ENCODE measurements at places on chromosomes 7 and 10. TPM values are rescaled to one million over a fixed set of nuclear protein-coding genes. Genes with fewer than 3 reads are reported as not detected.

GLUD1 gene
- total RNA-seq = 94.1 TPM

ASAH2B gene
- 2.1 TPM for total RNA-seq

AKR1C8 gene
- not detected for total RNA-seq

BAMBI gene
- total RNA-seq = 17.0 TPM

MPP7 gene
- total RNA-seq = 20.1 TPM

C10orf105 gene
- total RNA-seq = not detected

ZNF727 gene
- not detected for total RNA-seq

- H3K27ac ChIP-seq = peak overlapping the region; percentile 27
- H3K36me3 ChIP-seq = peaks cover 8% of the 10 kb centered on the region
- DNase-seq = no peak
- no peaks in the 10 kb centered on the region for H3K27me3 ChIP-seq
- peaks cover 16% of the 10 kb centered on the region for H3K4me1 ChIP-seq
Measured at GRCh38 chr10:28149746-28150145, 150.9 kb upstream of the ODAD2 start.

GRCh38 chr10:35940141-35941041, 298.3 kb upstream of the FZD8 start:
- no peak overlapping the region for H3K4me3 ChIP-seq
- H3K27me3 ChIP-seq = no peaks in the 10 kb centered on the region
- DNase-seq = no peak
- peaks cover 3% of the 10 kb centered on the region for H3K36me3 ChIP-seq
- H3K4me1 ChIP-seq = peaks cover 32% of the 10 kb centered on the region
- peak overlapping the region; percentile 86 for H3K27ac ChIP-seq

DNA sequence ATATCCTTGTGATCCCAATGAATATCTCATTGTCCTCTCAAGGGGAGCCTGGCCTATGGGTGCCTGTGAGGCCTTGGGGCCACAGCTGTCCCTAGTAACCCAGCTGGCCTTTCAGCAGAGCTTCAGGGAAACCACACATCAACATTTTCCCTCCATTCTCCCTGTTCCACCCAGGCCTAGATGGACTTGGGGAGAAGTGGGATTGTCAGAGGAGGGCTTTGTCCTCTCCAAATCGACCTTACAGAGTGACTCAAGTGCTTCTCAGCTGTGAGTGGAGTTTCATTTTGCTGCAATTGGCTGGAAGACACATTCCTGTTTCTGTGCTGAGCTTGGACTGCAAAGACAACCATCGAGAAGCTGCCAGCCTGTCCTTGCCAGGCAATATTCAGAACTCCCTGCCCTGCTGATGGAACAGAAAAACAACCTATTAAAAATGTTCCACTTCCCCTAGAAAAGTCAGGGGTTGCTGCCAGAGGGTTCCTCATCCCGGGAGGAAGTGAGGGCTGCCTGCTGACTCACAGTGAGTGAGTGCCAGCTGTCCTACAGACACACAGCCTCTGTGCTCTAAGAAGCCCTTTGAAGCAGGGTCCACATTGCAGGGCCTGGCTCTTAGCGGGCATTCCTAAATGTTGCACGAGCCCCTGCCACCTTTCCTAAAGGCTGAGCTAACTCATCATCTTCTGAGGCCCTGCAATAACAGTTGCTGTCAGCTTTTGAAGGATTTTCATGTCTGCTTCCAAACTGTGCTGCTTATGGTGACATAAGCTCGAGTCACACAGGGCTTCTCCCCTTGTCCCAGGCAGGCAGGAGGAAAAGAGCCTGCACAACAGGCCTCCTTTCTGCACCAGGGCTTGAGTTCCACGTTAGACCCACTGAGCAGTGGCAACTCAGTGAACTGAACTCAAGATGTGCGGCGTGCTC, 20.5 kb downstream of the STRA8 start:
- peaks cover 2% of the 10 kb centered on the region for H3K36me3 ChIP-seq
- H3K4me1 ChIP-seq = peaks cover 21% of the 10 kb centered on the region
- H3K27me3 ChIP-seq = no peaks in the 10 kb centered on the region
- H3K4me3 ChIP-seq = peak overlapping the region; percentile 20
- H3K27ac ChIP-seq = peak overlapping the region; percentile 91
- no peak for DNase-seq

DNA sequence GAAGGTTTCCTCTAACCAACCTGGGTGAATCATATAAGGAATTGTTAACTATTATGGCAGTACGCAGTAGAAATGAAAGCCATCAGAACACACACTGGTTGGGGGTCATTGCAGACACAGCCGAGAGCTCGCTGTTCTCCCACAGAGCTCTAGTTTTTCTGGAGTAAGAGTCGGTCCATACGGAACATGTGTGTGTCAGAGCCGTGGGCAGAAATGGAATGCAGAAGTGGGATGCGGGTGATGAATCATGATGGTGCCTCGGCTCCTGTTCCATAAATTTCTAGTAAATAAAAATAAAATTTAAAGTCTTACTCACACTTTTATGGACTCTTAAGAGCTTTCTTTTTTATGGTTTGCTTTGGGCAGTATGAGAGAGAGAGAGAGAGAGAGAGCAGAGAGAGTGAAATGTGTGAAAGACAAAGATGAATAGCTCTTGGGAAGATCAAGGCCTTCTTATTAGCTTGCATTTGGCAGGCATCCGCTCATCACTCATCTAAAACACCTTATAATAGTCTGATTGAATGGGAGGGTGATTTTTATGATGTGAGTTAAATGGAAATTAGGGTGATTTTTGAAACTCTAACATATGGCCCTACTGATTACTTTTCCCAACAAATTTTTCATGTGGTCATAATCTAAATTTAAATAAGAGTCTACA, 98.8 kb upstream of the PFKP start:
- no peak overlapping the region for H3K4me3 ChIP-seq
- no peak for DNase-seq
- no peak overlapping the region for H3K27ac ChIP-seq
- peaks cover 7% of the 10 kb centered on the region for H3K27me3 ChIP-seq
- no peaks in the 10 kb centered on the region for H3K36me3 ChIP-seq

DNA sequence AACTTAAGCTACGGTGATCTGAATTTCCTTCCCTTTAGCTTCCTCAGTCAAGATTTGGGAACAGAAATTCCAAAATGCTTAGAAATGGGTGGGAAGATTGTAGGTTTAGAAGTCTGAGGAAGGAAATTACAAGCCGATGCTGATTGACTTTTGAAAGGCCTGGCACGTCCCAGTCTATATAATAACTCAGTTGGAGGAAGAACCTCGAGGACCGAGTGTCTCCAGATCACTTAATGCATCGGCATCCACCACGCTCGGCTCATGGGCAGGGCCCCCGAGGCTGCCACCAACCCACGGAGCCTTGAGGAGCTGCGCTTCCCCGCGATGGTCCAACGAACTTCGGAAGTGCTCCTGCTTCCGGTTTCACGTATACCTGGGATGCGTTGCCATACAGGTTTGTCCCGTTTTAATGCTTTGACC, 10.4 kb upstream of the SP8 start:
- no peaks in the 10 kb centered on the region for H3K36me3 ChIP-seq
- DNase-seq = no peak
- H3K27me3 ChIP-seq = peaks cover 62% of the 10 kb centered on the region
- H3K4me3 ChIP-seq = peak overlapping the region; percentile 78

DNA sequence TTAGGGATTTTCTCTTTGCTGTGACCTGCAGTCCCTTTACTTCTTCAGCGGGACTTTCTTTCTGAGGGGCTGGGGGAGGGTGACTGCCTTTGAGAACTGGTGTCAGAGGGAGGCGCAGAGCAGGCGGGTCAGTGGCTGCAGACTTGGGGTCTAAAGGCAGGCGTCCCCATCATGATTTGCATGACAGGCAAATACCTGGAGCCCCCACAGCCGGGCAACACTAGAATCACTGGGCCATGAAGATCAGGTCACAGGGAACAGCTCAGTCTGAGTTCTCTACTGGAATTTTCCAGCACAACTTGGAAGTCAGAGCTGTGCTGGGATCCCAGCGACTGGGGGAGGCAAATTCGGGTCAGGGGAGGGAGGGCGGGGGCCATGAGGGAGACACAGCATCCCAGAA, 29.2 kb upstream of the PITRM1 start:
- no peaks in the 10 kb centered on the region for H3K36me3 ChIP-seq
- H3K27ac ChIP-seq = no peak overlapping the region
- no peak overlapping the region for H3K4me3 ChIP-seq
- peaks cover 21% of the 10 kb centered on the region for H3K4me1 ChIP-seq

DNA sequence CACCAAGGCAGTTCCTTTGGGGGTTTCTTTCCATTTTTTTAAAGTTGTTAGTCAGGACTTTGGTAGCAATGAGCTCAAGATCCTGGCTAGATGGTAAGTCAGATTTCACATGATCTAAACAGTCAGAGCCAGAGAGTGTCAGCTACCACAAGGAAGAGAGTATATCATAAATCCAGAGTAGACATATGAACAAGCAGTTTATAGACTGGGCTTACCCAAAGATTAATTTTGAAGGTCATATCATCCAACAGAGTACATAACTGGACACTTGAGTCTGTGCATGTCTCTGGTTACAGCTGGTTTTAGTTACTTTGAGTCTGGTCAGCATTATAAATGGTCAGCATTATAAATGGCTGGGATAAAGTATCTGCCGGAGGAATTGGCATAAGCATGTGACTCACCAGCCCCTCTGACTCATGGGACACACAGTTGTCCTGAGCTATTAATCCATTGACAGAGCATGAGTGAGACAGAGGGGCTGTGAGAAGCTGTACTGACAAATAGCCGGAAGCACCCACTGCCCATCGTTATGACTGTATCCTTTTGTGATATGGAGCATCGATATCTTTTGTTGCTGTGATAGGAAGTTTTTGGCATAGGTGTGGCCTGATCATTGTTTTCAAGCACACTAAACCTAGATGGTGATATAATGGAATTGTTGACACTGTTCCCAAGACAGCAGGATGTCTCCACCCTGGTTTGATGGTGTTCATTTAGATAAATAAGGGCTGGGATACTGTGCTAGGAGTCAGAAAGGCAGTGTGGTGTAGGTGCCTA, 19.3 kb downstream of the PPP1R3C start:
- DNase-seq = no peak
- peaks cover 37% of the 10 kb centered on the region for H3K4me1 ChIP-seq
- H3K27ac ChIP-seq = peak overlapping the region; percentile 99
- no peaks in the 10 kb centered on the region for H3K36me3 ChIP-seq
- no peaks in the 10 kb centered on the region for H3K27me3 ChIP-seq

DNA sequence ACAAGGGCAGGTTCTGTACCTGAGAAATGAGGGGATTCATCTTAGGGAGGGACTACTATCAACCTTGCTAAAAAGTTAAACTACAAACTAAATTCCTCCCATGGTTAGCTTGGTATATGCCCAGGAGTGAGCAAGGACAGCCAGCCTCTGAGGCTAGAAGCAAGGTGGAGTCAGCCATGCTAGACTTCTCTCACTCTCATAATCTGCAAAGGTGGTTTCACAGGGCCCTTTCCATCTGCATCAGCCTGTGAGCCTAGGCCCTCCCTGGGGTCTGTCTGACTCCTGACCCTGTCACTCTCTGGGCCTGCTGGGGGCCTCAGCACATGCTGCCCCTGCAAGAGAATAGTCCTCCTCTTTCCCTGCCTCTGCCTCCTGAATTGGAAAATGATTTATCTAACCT, 66.1 kb downstream of the ABCA13 start:
- no peak overlapping the region for H3K4me3 ChIP-seq
- peaks cover 19% of the 10 kb centered on the region for H3K27me3 ChIP-seq
- no peak overlapping the region for H3K27ac ChIP-seq
- H3K36me3 ChIP-seq = peaks cover 3% of the 10 kb centered on the region
- no peaks in the 10 kb centered on the region for H3K4me1 ChIP-seq
- no peak for DNase-seq

DNA sequence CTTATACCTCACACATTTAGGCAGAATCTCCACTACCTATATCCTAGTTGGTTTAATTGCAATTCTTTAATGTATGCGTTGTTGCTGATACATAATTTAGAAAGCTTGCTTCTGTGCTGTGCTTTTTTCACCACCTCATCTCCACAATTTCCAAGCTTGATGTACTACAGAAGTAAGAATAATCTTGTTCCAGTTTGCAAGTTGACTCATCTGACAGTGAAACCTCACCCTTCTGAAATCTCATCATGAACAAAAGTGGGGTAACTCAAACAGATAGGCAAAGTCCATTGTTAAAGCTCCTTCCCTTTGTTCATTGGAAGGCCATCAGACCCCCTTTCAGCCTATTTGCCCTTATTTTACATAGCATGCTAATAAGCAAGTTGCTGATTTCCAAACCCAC, 13.6 kb downstream of the EIF4EBP2 start:
- H3K27ac ChIP-seq = no peak overlapping the region
- no peaks in the 10 kb centered on the region for H3K27me3 ChIP-seq
- peaks cover 21% of the 10 kb centered on the region for H3K4me1 ChIP-seq
- peaks cover 22% of the 10 kb centered on the region for H3K36me3 ChIP-seq
- H3K4me3 ChIP-seq = no peak overlapping the region

- H3K36me3 ChIP-seq = no peaks in the 10 kb centered on the region
- peaks cover 76% of the 10 kb centered on the region for H3K4me1 ChIP-seq
- H3K4me3 ChIP-seq = peak overlapping the region; percentile 11
- no peak for DNase-seq
- H3K27me3 ChIP-seq = no peaks in the 10 kb centered on the region
- peak overlapping the region; percentile 32 for H3K27ac ChIP-seq
Measured at GRCh38 chr10:19843487-19843886, 27.3 kb downstream of the PLXDC2 start.

- peaks cover 51% of the 10 kb centered on the region for H3K4me1 ChIP-seq
- no peaks in the 10 kb centered on the region for H3K27me3 ChIP-seq
- no peak for DNase-seq
- peaks cover 14% of the 10 kb centered on the region for H3K36me3 ChIP-seq
- H3K27ac ChIP-seq = no peak overlapping the region
Measured at GRCh38 chr10:60186315-60187071, 203.2 kb downstream of the ANK3 start.

GRCh38 chr10:128859738-128860386, 607.2 kb upstream of the MGMT start:
- no peaks in the 10 kb centered on the region for H3K27me3 ChIP-seq
- no peak overlapping the region for H3K27ac ChIP-seq
- no peak overlapping the region for H3K4me3 ChIP-seq
- DNase-seq = no peak

DNA sequence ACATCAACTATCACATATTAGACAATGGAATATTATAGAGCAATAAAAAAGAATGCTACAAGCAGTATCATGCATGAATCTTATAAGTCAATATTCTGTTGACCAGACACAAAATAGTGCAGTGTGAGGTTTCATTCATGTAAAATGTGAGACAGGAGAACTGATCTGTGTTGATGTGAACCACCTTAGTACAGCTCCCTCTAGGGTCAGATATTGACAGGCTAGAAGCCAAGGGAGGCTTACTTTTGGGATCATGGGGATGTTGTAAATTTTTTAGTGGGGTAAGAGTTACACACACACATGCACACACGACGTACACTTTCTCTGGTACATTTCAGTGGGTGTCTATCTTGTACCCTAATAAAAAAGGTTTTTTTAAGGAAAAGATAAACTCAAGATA, 231.6 kb upstream of the FOXK1 start:
- DNase-seq = no peak
- no peaks in the 10 kb centered on the region for H3K36me3 ChIP-seq
- H3K4me1 ChIP-seq = no peaks in the 10 kb centered on the region
- H3K27ac ChIP-seq = no peak overlapping the region

- DNase-seq = no peak
- peaks cover 29% of the 10 kb centered on the region for H3K4me1 ChIP-seq
- peak overlapping the region; percentile 3 for H3K27ac ChIP-seq
- no peaks in the 10 kb centered on the region for H3K27me3 ChIP-seq
- H3K4me3 ChIP-seq = no peak overlapping the region
Measured at GRCh38 chr10:51886438-51887068, 187.2 kb upstream of the CSTF2T start.
